AG04449 (cell line): ENCODE measurements at places on chromosomes 2 and 18.

GRCh38 chr2:117137371-117137770 lies 677.1 kb upstream of the DDX18 start:
- no peak for DNase-seq

DNA sequence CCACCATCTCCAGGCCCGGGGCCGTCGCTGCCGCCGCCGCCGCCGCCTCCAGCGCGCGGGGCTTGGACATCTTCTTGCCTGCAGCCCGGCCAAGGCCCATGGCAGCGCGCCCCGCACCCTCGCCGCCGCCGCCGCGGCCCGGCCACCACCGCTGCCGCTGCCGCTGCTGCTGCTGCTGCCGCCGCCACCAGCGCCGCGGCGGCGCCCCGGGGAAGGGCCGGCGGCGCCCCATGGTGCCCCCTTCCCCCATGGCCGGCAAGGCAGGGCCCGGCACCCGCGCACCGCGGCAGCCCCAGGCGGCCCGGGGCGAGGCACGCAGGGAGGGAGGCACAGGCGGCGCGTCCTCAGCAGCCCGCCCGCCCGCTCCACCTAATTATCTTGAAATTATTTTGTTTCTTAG lies 3057.4 kb downstream of the RPIA start:
- no peak for DNase-seq

DNA sequence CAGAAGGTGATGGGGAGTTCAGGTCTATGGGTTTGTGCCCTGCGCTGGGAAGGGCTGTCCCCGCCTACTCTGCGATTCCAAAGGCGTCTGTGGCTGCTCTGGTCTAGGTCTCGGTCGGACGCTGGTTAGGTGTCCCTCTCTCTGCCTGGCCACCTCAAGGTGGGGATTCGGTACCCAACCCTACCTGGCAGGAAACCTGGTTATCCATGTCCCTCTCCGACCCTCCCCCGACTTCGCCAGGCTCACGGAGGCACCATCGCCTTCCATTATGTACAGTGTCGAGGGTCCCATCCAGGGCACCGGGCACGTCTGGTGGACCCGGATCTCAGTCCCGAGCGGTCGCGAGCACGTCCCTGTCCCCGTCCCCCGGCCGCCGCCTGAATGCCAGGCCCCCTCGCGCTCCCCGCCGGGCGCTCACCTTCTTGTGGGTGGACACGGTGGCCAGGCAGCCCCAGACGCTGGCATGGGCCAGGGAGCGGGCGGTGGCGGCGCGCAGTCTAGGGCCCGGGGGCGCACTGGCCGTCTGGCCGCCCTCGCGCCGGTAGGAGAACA lies 628 bp downstream of the CREG2 start:
- DNase-seq, result no peak

- peak; percentile 97 for DNase-seq
Measured at GRCh38 chr2:54903736-54904554, 146.3 kb downstream of the RTN4 start.

DNA sequence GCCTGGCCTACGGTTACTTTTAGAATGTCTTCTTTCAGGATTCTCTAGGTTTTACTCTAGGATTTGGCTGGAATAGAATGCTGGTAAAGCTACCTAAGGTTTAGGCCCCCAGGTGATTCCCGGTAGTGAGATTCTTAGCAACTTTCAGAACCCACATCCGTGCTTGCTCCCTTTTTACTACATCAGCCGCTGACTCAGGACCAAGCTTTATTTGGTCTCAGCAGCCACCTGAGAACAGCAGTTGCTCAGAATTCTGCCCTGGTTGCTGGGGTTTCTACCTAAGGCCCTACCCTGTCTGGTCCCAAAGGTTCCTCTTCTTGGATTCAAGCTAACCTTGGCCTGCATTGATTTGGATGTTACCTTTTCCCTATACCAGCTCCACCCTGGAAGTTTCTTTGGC lies 36.1 kb upstream of the NDUFV2 start:
- no peak for DNase-seq

DNA sequence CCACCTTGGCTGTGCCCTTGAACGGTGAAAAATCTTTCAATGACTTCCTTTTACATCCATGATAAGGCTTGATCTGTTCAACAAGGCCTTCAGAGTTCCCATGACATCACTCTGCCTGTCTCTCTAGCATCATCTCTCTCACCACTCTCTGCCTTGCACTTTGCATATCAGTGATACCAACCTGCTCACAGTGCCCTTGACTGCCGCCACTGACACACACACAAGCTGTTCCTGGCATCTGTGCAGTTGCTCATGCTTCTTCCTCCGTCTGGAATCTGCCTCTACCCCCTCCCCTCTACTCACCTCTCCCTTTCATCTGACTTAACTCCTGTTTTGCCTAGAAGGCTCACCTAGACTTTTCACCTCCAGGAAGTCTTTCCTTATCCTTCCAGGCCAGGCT lies 79.1 kb upstream of the SEC11C start:
- no peak for DNase-seq

GRCh38 chr2:139354518-139354917 lies 574.3 kb upstream of the NXPH2 start:
- no peak for DNase-seq

GRCh38 chr18:34915046-34915445 lies 126.2 kb upstream of the MAPRE2 start:
- DNase-seq, result no peak

DNA sequence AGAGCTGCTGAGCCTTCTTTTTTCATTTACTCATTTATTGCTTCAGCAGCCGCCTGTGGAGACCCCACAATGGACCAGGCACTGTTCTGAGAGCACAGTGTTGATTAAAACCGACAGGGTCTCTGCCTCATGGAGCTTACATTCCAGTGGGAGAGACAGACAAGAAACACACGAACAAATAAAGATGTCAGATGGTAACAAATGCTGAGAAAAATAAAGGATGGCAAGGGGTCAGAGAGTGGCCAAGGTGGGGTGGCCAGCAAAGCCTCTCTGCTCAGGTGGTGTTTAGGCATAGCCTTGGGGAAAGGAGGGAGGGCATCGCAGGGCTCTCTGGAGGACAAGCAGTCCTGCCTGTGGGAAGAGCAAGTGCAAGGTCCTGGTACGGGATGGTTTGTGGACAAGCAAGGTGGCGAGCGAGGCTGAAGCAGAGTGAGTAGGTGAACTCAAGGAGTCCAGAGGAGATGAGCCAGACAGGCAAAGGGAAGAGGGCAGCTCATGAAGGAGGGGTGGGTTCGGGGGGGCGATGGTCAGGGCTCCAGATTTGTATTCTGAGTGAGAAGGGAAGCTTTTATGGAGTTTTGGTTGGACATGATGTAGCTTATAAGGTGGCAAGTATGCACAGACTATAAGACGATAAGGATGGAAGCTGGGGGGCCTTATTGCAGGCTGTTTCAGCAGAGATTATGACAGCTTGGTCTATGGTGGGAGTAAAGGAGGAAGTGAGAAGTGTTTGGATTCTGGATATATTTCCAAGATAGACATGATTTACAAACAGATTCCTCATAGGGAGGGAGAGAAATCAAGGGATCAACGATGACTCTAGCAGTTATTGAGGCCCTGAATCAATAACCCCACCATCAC lies 8.8 kb upstream of the ITGB6 start:
- no peak for DNase-seq

DNA sequence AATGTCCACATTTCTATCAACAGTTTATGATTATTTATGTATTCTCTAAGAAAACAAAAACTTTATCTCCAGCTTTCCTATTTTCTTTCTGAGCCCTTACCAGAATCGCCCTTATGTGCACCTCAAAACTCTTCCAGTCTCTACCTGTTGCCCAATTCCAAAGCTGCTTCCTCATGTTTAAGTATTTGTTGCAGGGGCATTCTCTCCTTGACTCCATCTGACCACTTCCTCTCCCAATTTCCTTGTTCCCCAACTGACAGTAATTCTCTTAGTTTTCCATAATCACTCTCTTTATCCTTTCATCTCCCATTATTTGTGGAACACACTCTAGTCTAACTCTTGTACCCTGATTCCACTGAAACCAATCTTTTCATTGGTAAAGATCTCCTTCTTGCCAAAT lies 105.4 kb upstream of the RBBP8 start:
- no peak for DNase-seq

GRCh38 chr2:647003-647560 lies 30.1 kb downstream of the TMEM18 start:
- DNase-seq, result no peak

- no peak for DNase-seq
Measured at GRCh38 chr2:234286118-234286598, 210.7 kb downstream of the ARL4C start.

DNA sequence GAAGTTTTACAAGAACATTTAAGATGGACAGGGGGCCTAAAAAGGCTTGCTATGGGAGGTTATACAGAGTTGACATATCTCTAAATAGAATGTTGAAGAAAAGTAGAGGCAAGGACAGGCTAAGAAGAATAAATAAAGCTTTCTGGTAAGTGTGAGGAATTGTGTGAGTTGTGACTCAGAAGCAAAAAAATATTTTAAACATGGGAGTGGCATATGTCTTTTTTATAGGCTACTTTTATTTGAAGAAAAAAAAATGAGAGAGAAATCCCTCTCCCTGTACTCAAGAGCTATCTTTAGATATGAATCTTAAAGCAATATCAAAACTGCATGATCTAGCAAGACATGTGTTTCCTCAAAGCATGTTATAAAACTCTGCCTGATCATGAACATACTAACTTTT lies 41.1 kb downstream of the RAB3GAP1 start:
- no peak for DNase-seq

DNA sequence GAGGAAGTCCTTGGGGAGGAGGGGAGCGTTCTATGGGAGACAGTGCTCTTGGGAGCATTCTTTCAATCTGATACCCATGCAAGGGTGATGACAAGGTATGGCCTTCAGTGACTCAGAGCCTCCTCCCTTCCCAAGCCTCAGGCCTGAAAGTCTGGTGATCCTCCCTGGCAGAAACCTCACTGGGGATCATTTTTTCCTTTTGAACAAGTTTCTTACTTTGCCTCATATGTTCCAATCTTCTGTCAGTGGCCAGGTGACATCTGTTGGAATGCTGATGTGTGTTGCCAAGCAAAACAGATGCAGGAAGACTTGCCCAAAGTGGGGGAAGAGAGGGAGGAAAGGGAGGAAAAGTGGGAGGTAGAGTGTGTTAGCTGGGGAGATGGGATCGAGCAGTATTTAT lies 224.8 kb downstream of the NEDD4L start:
- DNase-seq, result no peak
